ENCODE measurements at places on chromosomes 2 and 18.

GRCh38 chr2:25824718-25825117, 53.6 kb downstream of the ASXL2 start:
- DNase-seq: no peak

DNA sequence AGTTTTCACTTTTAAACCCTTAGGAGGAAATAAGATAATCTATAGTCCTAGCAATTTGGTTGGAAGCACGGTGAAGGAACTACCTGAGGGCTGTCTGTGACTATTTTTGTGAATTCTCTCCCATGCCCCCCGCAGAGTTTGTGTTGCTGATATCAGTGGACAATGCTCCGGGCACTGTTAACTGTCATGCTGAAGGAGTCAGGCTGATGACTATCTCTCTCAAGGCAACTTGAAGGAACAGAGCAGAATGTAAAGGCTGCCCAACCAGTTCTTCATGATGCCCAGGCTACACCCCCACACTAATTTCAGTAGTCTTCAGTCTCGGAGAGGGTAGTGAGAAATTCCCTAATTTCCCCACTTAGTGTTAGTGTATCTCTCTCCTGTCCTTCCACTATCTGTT, 21.6 kb upstream of the RAB6C start:
- DNase-seq: no peak

- no peak for DNase-seq
Observed at GRCh38 chr2:28360718-28361293, 31.9 kb upstream of the FOSL2 start.

DNA sequence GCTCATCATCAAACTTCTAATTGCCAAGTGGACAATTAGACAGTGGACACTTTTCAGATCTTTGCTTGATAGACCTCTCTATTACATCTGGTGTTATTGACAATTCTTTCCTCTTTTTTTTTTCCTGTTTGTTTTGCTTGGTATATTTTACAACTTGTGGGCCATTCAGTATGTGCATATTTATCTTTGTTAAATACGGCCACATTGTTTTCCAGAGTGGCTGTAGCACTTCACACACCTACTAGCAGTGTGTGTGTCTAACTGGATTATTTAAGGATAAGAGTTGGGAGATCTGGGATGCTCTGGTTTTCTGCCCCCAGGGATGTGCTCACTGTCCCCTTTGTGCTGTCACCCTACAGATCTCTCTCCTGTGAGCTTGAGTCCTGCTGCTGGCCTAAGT, 4.1 kb upstream of the SLC4A5 start:
- no peak for DNase-seq

DNA sequence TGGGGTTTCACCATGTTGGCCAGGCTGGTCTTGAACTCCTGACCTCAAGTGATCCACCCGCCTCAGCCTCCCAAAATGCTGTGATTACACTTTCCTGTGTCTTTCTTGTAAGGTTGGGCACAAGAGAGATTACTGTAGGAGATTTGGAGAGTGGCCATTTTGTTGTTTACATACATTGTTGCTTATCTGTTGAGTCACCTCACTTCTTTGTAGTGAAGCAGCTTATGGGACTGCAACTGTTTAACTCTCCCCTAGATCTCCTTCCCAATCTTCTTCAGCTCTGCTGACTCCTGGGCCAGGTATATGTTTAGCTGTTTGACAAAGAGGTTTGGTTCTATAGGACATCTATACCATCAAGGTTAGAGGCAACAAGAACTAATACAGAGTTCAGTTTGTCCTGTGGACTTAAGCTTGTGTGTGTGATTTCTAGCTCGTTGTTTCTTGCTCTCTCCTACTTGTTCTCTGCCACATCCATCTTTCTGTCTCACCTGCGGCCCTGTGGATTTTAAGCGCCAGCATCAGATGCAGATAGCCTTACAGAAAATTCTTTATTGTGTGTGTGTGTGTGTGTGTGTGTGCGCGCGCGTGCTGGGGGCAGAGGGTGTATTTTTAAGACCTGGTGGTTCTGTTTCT, 95.4 kb downstream of the HAUS1 start:
- DNase-seq: no peak

DNA sequence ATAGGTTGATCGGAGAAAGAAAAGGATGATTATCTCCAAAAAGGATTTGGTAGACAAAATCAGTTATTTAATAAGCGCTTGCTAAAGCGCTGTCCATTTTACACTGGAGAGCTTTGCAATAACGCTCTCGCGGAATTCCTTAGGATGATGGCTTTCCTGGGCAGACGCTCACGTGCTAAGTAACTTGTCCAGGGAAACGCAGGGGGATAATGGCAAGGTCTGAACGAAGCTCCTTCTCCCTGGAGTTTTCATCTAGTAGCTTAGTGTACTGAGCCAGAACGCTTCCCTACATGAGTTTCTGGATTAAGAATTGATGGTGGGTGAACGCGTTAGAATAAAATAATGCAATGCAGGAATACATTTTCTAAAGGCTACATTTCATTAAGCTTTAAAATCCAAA, 739.5 kb upstream of the SALL3 start:
- no peak for DNase-seq

DNA sequence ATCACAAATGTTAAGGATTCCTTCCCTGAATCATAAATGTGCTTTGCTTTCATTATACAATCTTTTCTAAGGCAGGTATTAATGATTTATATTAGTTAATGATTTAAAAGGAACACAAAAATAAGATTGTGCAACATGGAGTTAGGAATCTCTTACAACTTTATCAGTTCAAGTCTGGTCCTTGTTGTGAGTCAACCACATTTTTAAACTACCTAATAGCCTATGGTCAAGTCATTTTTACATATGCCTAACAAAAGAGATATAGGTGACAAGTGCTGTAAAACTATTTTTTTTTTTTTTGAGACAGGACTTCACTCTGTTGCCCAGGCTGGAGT, 8.2 kb upstream of the INPP1 start:
- DNase-seq: no peak

DNA sequence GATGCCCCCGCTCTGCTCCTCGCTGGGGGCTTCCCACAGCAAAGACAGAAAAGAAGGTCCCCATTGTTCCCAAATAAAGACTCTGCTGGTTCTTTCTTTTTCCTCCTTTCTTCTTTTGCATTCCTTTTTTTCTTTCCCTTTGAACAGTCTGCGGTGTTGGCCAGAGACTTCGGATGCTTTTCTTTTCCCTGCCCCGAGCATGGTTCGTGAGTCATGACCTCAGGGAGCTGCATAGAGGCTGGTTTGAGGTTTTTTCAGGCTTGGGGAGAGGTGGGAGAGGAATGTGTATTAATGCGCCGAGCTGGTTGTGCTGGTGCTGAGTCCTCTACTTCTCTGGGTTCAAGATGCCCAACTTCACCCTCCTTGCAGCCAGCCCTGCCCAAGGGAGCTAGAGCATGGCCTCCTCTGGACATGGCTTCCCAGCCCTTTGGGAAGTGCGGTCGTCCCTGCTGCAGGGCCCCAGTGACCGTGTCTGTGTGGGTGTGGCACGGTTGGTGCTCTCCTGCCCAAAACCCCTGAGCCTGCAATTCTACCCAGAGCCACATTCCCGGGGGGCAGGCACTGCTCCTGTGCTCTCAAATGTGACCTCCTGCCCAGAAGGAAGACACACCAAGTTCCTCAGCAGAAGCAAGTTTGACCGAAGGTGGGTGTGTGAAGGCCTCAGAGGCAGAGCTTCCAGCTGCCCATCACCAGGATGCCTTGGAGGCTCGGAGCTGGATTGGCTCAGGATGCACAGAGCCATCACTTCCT, 9.0 kb upstream of the ARHGEF4 start:
- no peak for DNase-seq

DNA sequence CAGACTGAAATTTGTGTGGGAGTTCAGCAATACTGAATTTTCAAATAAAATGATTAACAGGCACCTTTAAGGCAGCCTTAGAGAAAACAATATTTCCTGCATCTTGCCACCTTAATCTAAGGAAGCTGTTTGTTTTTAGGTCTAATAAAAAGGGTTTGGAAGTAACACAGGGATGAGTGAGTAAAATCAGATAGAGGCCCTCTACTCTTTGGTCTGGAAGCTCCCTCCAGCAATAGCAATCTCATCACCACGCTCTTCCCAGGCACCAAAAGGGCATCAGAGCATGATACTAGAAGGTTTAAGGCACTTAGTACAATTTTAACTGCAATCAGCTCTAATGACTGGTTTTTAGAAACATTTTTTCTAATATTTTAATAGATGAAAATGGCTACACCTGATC, 155.6 kb downstream of the VWC2L start:
- DNase-seq: no peak

GRCh38 chr18:13287372-13287771, 68.8 kb downstream of the LDLRAD4 start:
- DNase-seq: no peak

- DNase-seq: no peak
Observed at GRCh38 chr2:128314348-128315121, 4.1 kb downstream of the HS6ST1 start.

- DNase-seq: peak; percentile 90
Observed at GRCh38 chr18:35231052-35231451, 9.8 kb upstream of the ZNF397 start.

DNA sequence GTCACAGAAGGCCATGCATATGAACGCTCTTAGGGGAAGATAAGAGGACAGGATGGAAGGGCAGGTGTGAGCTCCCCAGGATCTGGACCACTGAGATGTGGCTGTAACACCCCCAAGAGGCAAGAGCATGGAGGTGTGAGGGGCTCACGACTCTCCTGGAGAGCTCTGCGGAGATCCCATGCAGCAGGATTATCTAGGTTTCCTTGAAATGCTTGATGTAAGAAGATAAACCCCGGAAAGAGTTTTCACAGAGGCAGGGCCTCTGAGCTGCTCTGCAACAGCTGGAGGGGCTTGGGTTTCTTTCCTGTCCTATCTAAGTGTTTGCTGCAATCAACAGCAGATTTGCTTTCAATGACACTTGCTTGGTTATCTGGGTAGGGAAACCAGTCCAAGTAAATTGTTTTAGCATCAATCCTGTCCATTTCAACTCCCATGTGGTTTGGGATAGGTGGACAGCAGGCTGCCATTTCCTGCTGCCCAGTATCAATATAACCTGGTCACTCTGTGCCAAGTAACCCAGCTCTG, 138.9 kb downstream of the SMAD2 start:
- no peak for DNase-seq

DNA sequence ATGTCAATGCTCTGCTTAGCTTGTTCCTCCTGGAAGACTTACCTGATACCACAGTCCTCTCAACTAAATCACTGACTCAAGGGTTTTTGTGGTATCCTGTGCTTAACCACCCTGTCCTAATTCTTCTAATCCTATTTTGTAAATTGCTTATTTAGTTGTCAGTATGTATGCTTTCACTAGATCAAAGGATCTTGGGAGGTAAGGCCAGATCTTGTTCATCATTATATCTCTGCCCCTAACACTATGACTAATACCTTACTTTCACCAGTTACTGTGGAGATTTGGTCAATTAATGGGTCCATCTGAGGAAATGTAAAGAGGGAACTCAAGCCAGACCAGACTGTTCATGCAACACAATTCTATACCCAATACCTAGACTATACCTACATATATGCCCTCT, 203.2 kb downstream of the GULP1 start:
- no peak for DNase-seq

DNA sequence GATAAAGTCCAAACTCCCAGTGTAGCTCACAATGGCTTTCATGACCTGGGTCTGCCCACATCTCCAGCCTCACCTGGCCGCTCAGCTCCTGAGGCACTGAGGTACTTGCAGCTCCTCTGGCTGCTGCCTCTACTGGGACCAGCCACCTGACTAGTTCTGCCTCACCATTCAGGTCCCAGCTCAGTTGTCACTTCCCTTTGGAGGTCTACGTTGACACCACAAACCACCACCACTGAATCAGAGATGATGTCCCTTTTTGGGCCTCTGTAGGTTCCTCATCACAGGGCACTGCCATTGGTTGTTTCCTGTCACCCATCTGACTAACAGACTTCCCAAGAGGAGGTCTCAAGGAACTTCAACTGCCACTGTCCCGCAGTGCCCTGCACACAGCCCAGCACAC, 21.2 kb downstream of the SPP2 start:
- no peak for DNase-seq

DNA sequence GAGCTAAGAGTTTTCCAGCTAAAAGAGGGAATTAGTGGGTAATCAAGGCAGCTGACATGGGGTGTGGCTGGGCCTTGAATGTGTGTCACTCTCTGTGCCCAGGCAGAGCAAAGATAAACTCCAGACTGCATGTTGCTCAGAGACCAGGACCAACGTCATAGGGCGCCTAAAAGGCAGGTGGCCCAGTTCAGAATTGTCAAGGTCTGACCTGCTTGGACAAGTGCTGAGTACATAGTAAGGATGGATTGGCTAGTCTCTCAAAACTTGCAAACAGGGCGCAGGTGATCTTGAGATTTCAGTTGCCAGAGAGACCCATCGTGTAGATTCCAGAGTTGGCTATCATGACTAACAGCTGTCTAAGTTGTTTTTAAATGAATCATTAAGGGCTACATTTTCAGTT, 19.0 kb downstream of the CLUL1 start:
- DNase-seq: no peak

GRCh38 chr2:240891492-240892340, 4.2 kb downstream of the MAB21L4 start:
- no peak for DNase-seq

DNA sequence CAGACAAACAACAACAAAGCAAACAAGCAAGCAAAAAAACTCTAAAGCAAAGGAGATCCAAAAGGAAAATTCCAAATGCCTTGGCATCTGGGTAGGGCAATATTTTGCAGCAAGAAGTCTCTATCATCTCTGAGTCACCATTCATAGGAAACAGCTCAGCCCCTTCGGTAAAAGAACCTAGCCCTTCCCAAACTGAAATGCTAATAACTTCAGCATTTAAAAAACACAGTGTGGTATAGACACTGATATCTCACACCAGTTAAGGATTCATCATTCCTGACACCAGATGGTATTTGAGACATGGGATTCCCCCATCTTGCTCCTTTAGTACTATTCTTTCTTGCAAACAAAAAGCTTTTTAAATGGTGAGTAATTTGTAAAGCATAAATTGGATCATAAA, 491.8 kb downstream of the TXNL1 start:
- no peak for DNase-seq

- no peak for DNase-seq
Observed at GRCh38 chr2:200125444-200126284, 170.3 kb downstream of the MAIP1 start.

- DNase-seq: peak; percentile 73
Observed at GRCh38 chr2:95115418-95115817, 6.2 kb downstream of the MRPS5 start.

GRCh38 chr2:148451046-148451445, 193.5 kb upstream of the EPC2 start:
- no peak for DNase-seq

Data from midbrain (tissue), 1 donor.